ENCODE measurements at places on chromosomes 3 and 15.

- DNase-seq = no peak
Measured at GRCh38 chr15:101099183-101099582, 152.7 kb downstream of the CHSY1 start.

- no peak for DNase-seq
Measured at GRCh38 chr15:51117270-51117669, 22.6 kb upstream of the TNFAIP8L3 start.

GRCh38 chr3:139016430-139017048, 4.2 kb downstream of the PRR23B start:
- no peak for DNase-seq

GRCh38 chr15:57385923-57386390, 9.7 kb downstream of the CGNL1 start:
- DNase-seq = no peak

Data from T1000 (cell line).